Small intestine (tissue), 16 donors: ENCODE measurements at places on chromosomes 16 and 17. TPM values are rescaled to one million over a fixed set of nuclear protein-coding genes. Genes with fewer than 3 reads are reported as not detected.
A peak's percentile ranks its signal among the peaks of the same experiment; 100 is the strongest.

DNA sequence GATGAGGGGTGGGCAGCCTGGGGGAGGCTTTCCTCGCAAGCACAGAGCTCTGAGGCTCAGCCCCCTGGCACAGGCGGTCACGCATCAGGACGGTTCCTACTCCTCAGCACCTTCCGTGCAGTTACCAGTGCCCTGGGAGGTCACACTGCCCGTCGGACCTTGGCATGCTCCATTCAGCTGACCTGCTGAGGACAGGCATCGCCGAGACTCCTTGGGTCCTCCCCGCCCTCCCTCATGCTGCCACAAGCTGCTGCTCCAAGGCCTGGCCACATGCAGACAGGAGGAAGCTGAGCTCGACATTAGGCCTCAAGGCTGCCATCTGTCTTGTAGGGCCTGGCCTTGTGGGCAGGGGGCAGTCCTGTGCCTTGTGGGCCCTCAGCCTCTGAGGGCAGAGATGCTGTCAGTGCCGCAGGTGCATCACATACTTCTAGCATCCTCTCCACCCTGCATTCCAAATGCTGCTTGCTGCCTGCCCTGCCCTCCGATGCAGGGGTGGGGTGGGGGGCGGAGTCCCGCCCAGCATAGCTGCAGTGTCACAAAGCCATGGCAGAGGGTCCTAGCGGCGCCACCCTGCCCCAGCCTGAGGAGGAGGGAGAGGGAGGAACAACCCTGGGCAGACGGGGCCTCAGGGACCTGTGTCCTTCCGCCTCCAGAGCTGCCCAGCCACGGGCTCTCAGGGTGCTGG is 9.3 kb downstream of the C16orf90 start:
- DNase-seq: no peak

The NKD1 gene
- 0.22 TPM for polyA plus RNA-seq

The SRP68 gene
- 34.0 TPM for polyA plus RNA-seq

- DNase-seq: no peak
Measured at GRCh38 chr17:48593126-48593829, at the start of gene HOXB5. Gene HOXB5 (minus strand): TSS chr17:48593779. CDS start chr17:48593682, 97 bp downstream.

GRCh38 chr17:58247511-58248363 is 9.4 kb downstream of the LPO start:
- DNase-seq: no peak

DNA sequence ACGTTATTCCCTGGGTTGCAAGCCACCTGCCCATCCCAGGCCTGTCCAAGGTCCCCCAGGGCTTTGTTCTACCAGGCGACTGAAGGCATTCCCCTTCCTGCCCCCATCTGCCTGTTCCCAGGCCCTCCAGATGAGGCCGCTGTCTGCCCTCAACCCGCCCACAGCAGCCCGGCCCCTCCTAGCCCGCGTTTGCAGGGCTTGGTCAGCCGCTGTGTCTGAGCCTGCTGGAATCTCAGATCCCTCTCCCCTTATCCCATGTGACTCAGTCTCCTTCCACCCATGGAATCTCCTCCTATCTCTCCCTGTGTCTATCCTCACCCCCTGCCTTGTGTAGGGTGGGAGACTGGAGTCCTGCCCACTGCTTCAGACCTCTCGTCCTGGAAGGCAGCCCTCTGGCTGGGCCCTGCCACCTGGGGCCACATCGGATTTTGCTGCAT is 186.0 kb upstream of the TNRC6C start:
- DNase-seq: peak; percentile 55

GRCh38 chr17:63984651-63985386 is 12.1 kb upstream of the SCN4A start:
- peak; percentile 68 for DNase-seq

GRCh38 chr17:12070561-12070960 is 49.9 kb downstream of the MAP2K4 start:
- no peak for DNase-seq

DNA sequence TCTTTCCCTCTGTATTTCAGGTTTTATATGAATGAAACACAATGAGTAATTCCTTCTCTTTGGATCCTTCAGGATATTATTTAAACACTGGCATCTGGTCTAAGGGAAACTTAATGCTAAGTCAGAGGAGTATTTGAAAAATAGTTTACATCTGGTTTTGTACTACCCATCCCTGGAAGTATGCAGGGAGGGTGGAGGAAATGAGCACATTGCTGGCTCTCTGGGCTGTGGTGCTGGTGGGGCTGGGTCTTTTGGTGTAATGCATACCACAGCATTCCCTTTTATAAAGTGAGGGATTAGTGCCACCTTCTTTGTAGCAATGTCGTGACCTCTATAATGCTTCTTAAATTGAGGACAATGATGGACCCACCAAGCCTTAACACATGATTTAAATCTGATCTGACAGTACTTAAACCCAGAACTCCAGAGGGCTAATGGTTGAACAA is 105.5 kb upstream of the AXIN2 start:
- no peak for DNase-seq

- no peak for DNase-seq
Measured at GRCh38 chr17:27078296-27078695, 215.6 kb upstream of the WSB1 start.

GRCh38 chr17:69406941-69407340 is 7.6 kb upstream of the MAP2K6 start:
- DNase-seq: no peak

The FBF1 gene
- polyA plus RNA-seq: 8.2 TPM

DNA sequence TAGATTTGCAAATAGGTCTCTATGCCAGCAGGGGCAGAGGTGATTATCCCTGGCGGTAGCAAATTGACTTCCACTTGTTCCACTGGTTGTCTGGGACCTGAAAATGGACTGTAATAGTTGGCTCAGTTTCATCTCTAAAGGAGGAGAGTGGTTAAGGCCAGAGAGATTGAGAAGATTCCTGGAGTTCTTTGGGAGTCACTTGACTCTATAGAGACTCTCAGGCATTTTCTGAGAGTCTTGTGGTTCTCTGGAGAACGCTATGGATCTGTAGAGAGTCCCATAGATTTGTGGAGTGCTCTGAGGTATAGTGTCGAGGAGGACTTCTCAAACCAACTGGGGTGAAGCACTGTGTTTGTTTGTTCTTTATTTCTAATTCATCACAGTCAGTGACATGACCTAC is 8.9 kb upstream of the PMP22 start:
- no peak for DNase-seq

DNA sequence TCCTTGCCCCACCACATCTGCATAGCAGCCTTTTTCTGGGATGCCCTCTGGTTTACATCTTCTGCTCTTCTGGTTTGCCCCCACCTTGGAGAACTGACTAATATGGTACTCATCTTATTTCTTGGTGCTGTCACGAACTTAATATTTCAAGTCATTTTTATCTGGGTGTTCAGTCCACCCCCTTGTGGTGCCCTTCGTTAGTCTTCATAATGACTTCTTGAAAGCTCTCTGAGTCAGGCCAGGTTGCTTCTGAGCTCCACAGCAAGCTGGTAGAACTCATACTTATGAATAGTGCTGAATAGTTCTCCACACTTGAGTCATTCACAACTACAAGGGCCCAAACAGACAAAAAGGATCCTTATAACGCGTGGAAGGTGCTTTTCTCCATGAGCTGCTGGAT is 35.8 kb upstream of the TEKT3 start:
- no peak for DNase-seq

GRCh38 chr16:27174007-27174406 is 29.3 kb upstream of the KDM8 start:
- peak; percentile 54 for DNase-seq

DNA sequence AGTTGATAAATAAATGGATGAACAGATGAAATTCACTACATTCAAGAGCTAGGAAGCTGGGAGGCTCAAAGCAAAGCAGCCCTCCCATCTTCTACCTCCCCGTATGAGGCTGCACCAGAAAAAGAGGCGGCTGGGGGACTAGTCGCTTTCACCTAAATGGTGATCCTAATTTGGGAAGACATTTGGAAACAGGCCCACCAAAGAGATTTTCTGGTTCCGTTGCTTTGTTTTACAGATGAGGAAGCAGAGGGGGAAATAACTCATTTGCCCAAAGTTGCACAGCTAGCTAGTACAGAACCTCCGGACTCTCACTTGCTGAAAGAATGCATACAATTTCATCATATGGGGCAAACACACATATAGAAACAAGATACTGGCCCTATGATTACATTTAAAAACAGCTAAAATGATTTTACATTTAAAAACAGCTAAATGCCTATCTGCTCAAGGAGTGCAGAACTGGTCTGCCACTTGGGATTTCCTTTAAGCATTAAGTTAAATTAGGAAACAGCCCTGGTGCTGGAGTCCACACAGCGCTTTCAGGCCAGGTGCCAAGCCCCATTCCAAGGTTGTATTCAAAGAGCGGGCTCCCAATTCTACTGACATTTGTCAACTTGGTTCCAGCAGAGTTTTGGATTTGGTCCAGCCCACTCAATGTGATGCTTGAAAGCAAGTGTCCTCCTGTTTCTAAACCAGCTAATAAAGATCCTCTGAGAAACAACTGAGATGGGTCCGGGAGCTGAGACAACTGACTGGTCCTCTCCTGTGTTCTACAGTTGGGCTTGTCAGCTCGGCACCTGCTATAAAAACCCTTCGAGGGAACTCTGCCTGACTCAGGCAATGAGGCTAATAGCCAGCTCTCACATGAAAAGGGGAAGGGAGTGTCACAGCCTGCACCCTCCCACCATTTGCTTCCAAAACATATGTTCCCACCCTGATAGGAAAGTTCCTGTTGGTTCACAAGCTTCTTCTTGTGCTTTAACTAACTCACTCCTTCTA is 11.7 kb downstream of the ERN1 start:
- DNase-seq: peak; percentile 51

GRCh38 chr17:16986391-16986790 is 14.5 kb upstream of the TNFRSF13B start:
- no peak for DNase-seq

- DNase-seq: no peak
Measured at GRCh38 chr16:89334988-89335802, 117.7 kb downstream of the ZNF778 start.

The SSH2 gene
- polyA plus RNA-seq: 14.8 TPM

DNA sequence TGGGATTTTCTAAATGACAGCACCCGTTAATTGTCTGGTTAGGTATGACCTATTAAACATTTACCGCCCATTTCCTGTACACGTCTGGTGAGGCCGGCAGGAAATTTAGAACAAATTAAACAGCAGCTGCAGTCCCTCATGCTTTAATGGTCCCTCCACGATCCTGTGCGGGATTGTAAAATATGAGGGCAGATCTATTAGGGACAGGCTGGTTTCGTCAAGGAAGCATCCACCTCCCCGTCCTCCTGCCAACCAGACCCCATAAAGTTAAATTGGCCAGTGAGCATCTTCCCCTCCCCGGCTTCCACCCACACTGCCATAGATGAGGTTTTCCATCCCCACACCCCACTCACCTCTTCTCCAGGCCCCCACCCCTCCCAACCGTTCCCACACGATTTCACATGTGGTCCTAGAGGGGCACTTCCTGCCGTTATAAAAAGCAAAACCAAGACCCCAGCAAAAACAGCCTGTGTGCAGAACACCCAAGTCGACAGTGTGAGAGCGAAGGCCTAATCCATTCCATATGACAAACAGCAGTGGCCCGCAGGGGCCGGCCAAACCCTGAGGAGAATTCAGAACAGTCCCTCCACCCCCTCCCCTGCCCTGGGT is 331.9 kb downstream of the FOXL1 start:
- DNase-seq: no peak

DNA sequence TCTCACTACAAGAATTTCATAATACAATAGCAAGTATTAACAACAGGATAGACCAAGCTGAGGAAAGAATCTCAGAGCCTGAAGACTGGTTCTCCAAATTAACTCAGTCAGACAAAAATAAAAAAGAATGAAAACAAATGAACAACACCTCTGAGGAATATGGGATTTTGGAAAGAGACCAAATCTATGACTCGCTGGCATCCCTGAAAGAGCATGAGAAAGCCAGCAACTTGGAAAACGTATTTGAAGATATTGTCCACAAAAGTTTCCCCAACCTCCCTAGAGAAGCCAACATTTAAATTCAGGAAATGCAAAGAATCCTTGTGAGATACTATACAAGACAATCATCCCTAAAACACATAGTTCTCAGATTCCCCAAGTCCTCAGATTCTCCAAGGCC is 20.9 kb downstream of the NLRP1 start:
- no peak for DNase-seq

DNA sequence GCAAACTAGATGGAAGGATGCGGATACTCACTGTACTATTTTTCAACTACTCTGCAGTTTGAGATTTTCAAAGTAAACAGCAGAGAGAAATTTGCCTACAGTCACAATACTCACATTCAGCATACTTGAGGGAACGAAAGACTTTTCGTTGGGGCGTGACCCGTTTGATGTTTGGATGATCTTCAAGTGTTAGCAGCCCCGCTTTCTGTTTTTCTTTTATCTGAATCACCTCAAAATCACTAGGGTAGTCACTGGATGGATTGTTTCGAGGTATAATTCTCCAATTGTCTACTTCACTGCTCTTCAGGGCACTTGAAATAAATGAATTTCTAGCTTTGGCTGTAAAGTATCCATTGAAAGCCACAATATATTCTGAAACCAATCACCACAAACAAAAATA is 17.8 kb downstream of the MBTPS1 start:
- DNase-seq: no peak

DNA sequence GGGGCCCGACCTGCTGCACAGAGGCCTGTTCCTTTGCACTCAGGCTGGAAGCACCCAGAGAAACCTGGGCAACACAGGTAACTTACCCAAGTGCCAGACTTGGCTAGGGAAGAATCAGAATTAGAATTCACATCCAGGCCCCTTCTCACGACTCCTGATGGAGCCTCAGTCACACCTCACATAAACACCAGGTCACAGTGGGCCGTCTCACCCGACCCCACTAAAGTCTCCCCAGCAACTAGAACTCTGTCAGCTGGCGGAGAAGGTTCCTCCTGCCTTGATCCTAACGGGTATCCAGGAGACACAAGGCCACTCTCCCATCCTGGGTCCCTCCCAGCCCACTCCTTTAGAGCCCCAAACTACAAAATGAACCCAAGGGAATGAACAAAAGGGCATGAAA is 6.4 kb downstream of the TK2 start:
- DNase-seq: no peak

The ARSG gene
- polyA plus RNA-seq: 1.3 TPM

DNA sequence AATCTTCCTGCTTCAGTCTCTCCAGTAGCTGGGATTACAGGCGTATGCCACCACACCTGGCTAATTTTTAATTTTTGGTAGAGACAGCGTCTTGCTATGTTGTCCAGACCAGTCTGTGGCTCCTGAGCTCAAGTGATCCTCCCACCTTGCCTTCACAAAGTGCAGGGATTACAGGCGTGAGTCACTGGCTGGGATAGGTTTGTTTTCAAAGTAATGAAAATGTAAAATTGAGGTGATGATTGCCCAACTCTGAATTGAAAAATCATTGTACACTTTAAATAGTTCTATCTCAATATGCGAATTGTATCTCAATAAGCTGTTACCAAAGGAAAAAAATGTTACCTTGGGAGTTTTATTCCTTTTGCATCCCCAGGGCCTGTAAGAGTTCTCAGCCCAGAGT is 1.2 kb upstream of the AMFR start:
- DNase-seq: peak; percentile 25
